ENCODE measurements at places on chromosomes 7 and 10. TPM values are rescaled to one million over a fixed set of nuclear protein-coding genes. Genes with fewer than 3 reads are reported as not detected.
A peak's percentile ranks its signal among the peaks of the same experiment; 100 is the strongest.

Gene ORAI2
- 20.0 TPM for total RNA-seq

DNA sequence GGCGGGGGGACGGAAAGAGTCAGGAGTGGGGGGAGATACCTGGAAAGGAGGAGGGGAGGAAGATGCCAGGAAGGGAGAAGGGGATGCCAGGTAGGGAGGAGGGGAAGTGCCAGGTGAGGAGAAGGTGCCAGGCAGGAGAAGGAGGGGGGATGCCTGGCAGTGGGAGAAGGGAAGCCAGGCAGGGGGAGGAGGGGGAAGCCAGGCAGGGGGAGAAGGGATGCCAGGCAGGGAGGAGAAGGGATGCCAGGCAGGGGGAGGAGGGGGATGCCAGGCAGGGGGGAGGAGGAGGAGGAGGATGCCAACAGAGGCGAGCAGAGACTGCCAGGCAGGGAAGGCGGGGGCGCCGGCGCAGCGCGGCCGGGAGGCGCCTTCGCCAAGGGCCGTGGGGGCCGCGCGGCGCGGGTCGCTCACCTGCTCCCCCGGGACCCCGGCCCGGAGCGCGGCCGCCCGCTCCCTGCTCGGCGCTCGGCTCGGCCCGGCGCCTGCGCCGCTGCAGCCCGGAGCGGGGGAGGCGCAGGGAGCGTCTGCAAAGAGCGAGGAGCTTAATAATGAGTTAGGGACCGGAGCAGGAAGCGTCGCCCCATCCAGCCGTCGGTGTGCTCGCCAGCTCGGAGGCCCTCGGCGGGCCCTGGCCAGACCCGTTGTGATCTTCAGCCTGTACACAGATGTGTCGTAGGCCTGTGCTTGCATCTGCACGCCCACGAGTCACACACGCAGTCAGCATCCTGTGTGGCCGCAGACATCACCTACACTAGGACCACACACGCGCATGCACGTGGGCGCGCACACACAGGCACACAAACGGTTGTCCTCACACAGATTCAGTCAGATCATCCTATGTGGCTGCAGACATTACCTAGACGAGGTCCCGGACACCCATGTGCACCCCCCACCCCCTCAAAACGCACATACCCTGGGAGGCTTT is 28.4 kb upstream of the SMARCD3 start:
- peak; percentile 84 for DNase-seq

Gene ACSM6
- total RNA-seq = not detected

- no peak for DNase-seq
Observed at GRCh38 chr10:89697946-89698345, 3.4 kb upstream of the KIF20B start.

Gene NODAL
- total RNA-seq = not detected

Gene CXCL12
- total RNA-seq = 40.8 TPM

GRCh38 chr10:125201108-125201524 is 40.8 kb upstream of the CTBP2 start:
- DNase-seq = peak; percentile 20

DNA sequence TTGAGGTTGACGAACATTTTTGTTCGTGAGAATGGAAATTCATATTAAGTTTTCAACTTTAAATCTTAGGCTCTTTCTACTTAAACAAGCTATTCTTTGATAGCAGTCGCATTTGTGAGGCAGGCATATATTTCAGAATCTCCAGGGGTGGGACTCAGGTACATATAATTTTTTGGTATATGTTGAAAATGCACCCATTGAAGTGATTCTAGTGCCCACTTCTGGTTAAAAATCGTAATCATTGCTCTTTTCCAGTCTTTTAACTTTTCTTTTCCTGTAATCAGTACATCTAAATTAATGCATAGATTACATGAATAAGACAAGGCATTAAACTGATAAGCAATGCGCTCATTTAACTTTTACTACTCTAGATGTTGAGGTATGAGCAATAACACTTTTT is 67.8 kb downstream of the ZNRF2 start:
- no peak for DNase-seq

Gene MOGAT3
- not detected for total RNA-seq

DNA sequence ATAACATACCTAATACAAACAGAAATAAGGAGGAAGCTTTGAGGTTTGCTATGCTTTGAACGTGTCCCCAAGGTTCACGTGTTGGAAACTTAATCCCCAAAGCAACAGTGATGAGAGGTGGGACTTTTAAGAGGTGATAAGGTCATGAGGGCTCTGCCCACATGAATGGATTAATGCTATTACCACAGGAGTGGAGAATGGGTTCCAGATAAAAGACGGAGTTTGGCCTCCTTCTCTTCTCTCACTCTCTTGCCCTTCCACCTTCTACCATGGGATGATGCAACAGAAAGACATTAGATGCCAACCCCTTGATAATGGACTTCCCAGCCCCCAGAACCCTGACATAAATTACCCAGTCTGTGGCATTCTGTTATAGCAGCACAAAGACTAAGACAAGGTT is 9.6 kb downstream of the ITGB1 start:
- DNase-seq = no peak

- DNase-seq = no peak
Observed at GRCh38 chr7:39910108-39910869, 39.8 kb upstream of the CDK13 start.

GRCh38 chr7:92813390-92814024 is 22.9 kb downstream of the CDK6 start:
- DNase-seq = no peak

Gene CYP3A7
- 1.6 TPM for total RNA-seq

GRCh38 chr7:94351703-94352102 is 43.0 kb upstream of the COL1A2 start:
- no peak for DNase-seq

GRCh38 chr10:35783305-35783838 is 141.3 kb upstream of the FZD8 start:
- DNase-seq = no peak

GRCh38 chr10:17074541-17074847 is 55.1 kb downstream of the CUBN start:
- DNase-seq = no peak

Gene ZNF503
- total RNA-seq = 36.2 TPM

DNA sequence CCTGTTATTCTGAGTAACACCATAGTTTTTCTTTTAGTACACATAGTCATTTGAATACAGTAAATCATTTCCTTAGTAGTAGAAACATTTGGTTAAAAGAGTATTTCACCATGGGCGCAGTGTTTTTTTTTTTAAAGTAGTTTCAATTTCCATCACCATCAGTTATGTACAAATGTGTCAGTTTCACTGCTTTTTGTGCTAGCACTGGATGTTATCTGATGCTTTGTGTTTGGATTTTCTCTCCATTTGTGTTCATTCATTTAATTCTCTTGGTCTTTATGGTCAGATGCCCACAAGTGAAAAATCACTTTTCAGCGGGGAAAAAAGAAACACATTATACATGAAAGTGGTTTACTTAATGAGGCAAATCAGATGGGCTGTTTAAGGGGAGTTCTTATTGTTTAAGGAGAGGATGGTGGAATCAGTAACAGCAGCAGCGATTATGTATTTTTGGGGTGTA is 16.0 kb upstream of the HK1 start:
- DNase-seq = no peak

DNA sequence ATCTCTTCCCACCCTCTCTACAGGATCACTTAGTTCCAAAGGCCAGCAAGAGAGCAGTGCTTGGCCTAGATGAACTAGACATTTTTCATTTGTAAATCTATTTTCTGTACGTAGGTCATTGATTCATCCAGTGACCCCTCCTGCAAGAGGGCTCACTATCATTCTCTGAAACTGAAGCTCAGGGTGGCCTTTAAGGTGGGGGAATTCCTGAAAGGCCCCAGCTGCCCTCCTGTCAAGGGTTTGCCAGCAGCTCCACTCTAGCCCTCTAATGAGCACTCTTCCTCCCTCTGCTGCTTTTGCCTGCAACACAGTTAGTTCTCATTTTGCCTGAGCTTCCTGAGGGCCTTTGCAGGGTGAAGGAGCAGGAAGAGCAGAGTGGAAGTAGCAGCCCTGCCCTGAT is 41.2 kb downstream of the LRRC18 start:
- no peak for DNase-seq

DNA sequence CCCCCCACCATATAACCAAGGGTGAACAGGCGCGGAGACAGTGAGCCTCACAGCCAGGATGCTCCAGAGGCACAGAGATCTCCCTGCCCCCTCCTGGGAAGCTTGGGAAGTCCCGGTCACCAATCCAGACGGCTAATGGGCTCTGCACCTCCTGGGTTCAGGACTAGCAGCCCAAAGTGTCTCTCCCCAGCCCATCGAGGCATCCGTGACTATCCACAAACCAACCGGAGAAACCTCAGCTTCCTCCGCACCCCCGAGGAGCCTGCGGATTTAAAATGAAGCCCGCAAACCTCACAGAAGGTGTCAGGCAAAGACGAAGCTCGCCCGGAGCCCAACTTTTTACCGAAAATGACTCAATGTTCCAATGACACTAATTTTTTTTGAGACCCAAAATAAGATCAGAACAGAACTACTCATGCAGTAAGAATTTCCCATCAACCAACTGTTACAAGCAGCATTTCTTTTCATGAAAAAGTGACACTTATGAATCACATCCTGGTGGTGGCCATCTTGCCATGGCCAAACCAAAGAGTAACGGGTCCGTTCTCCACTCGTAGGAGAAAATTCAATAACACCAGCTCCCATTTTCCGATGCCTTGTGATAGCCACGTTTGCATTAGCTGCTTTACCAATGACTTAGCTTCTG is 6.0 kb downstream of the PDGFA start:
- DNase-seq = no peak

GRCh38 chr10:34821587-34822585 is 6.8 kb upstream of the PARD3 start:
- no peak for DNase-seq

Gene SPACDR
- 1.8 TPM for total RNA-seq

GRCh38 chr10:49231086-49231820 is 43.1 kb upstream of the TMEM273 start:
- DNase-seq = no peak

DNA sequence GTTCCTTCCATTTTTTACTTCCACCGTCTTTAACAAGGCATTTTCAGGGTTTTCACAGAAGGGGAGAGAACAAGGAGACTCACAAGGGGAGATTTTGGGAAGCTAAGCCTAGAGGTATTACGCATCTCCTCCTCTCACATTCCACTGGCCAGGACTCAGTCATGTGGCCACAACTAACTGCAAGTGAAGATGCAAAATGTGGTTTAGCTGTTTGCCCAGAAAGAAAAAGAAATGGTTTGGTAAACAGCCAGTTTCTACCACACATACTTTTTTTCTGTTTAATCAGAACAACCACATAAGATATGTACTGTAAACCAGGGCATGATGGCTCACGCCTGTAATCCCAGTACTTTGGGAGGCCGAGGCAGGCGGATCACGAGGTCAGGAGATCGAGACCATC is 21.4 kb upstream of the HELLS start:
- DNase-seq = no peak

GRCh38 chr7:114343949-114344708 is 70.5 kb upstream of the FOXP2 start:
- no peak for DNase-seq

Gene LIMK1
- total RNA-seq = 53.1 TPM

GRCh38 chr10:71369602-71370001 is 27.1 kb upstream of the CDH23 start:
- no peak for DNase-seq

Gene COMMD3
- total RNA-seq = 44.8 TPM

Gene SND1
- total RNA-seq = 150 TPM

Gene HIP1
- 86.2 TPM for total RNA-seq

Gene TSPAN12
- 51.8 TPM for total RNA-seq

Gene CCDC172
- not detected for total RNA-seq

Gene ANKRD61
- not detected for total RNA-seq

DNA sequence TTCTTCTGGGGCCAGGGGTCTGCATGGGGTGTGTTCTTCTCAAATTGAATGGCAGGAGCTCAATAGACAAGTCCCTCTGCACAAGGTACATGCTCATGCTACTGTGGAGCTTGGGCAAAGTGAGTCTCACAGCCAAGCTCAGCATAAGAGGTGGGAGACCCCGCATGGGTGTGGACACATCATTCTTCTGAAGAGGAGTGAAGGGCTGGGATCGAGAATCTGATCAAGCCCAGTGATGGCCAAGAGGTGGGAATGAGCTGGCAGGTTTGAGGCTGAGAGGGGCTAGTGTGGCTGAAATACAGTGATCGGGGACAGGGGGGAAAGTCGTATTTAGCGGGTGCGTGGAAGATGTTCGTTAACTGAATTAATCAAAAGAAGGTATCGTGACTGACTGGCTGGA is 32.6 kb downstream of the CDH23 start:
- DNase-seq = no peak

GRCh38 chr10:121375172-121375571 is 223.1 kb downstream of the FGFR2 start:
- DNase-seq = no peak

GRCh38 chr10:133257489-133258065 is 19.1 kb downstream of the ADAM8 start:
- DNase-seq = peak; percentile 91

GRCh38 chr7:33145156-33145555 is 15.8 kb downstream of the BBS9 start:
- DNase-seq = no peak

GRCh38 chr7:93894426-93894825 is 3.9 kb upstream of the TFPI2 start:
- DNase-seq = no peak

Gene PTPN20
- 2.6 TPM for total RNA-seq

DNA sequence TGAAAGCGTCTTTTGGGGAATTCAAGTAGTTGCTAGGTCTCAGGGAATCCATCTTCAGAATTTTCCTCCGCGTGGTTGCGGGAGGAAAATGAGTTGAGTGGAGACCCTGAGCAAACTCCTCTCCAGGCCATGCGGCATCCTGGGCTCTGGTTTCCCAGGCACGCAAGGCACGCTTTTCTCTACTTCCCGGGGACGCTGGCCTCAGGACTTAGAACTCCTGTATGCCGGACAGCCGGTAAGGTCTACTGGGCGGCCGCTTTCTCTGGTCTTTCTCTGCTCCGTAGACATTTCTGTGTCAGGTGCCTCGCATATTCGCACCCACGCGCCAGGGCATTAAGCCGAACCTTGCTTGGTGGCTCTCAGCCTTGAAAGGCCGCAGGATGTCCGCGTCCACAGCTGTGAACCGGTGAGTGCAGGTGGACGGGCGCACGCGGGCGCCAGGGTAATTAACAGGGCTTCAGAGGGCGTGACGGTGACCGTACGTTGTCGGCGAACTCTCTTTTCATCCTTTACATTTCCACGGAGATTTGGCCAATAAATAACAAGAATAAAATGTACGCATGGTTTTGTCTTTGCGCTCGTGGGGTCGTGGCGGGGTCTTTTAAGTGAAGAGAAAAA is 992 bp upstream of the RBM20 start:
- no peak for DNase-seq

DNA sequence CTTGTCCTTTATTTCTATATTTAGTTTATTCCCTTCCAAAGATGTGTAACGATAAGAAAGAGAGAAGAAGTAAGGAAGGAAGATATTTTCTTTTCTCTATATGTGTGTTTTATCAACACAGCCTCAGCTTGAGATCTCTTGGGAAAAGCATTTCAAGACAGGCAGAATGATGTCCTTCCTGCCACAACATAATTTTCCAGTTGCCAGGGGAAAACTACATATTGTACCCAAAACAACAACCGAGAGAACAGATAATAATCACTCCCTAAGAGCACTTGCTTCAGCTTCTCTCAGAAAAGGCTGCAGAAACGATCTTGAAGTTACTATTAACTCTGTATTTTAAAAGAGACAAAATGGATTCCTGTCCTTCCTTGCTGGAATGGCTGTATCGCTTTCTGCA is 151.4 kb upstream of the ITGB1 start:
- no peak for DNase-seq

Gene CCAR1
- 45.8 TPM for total RNA-seq

All from upper lobe of right lung (tissue), 1 donor.